ENCODE measurements at places on chromosomes 6 and 20.

- no peak for DNase-seq
Observed at GRCh38 chr6:137902699-137903098, 35.6 kb downstream of the TNFAIP3 start.

DNA sequence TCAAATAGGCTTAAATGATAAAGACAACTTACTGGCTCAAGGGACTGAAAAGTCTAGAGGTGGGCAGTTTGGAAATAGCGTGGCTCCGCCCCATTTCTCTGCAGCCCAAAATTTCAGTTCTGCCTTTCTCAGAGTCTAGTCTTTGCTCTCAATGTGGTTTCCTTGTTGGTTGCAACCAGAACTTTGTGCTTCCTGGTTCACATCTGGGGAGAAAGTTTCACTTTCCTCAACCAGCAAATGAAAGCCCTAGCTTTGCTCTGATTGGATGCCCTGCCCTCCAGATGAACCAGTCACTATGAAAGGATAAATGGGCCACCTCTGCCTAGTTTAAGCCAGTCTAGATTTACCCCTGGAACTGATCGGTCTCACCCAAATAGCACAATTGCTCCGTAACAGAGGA, 14.9 kb downstream of the SYCP2L start:
- DNase-seq, result no peak

GRCh38 chr6:85390775-85391174, 59.1 kb upstream of the NT5E start:
- DNase-seq, result no peak

DNA sequence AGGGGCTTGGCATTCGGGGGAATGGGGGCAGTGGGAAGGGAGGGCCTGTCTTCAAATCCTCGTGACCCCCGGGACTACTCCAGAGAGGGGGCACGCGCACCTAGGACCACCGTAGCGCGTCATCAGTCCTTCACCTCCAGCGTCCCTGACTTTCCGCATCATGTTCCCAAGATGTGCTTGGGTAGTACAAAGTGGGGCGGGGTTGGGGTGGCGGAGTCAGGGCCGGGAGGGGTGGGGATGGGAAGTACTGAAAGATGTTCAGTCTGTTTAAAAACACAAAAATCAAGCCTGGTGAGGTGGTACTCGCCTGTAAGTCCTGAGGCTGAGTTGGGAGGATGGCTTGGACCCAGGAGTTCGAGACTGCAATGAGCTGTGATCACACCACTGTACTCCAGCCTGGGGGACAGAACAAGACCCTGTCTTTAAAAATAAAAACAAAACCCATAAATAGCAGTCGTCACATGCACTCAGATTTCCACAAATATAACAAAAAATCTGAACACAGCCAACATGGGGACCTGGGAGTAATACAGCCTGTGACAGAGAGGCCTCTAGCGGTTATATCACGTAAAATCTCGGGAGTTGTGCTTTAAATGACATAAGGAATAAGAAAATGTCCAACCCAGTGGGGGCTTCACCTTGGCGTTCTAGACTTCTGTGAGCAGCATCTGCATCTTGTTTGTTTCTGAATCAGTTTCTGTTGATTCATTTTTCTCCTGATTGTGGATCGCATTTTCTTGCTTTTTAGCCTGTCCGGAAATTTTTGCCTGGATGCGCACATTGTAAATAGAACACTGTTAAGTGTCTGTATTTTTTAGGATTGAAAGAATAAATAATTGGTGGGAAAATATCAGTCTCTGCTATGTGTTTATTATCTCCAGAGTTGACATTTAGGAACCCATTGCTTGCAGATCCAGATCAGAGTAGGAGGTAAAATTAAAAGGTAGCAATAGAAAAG, 698 bp upstream of the LRP11 start:
- peak; percentile 84 for DNase-seq

DNA sequence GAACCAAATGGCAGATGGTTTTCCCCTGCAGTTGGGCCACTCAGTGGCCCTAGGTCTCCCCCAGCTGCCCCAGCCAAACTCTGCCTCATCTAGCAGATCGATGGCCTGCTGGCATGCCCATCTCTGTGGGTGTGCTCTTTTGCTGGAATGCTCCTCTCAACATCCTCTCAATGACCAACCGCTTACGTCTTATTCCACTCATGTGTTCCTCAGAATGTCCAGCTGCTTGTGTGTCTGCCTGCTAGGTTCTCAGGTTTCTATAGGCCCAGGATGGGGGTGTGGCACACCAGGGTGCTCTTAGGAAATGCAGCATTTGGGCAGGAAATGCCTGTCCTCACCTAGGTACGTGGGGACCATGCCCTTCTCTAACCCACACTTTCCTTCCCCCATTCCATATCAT, 509.9 kb upstream of the SYNCRIP start:
- DNase-seq, result no peak

GRCh38 chr6:20876036-20876435, 341.8 kb downstream of the CDKAL1 start:
- no peak for DNase-seq

DNA sequence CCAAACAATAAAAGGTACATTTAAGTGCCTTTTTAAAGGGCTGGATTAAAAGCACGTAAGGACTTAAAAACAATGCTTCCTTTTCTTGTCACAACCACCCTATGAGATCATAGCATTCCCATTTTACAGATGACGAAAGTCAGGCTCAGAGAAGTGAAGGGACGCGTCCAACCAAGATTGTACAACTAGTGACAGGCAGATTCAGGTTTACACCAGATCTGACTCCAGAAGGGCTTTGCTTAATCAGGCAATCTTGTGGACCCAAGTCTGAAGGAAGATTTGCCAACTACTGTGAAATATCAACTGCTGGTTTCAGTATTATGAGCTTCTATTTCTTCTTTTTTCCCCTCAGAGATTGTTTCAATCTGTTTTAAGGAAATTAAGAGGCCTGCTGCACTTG, 877 bp downstream of the ENPP4 start:
- DNase-seq, result no peak

DNA sequence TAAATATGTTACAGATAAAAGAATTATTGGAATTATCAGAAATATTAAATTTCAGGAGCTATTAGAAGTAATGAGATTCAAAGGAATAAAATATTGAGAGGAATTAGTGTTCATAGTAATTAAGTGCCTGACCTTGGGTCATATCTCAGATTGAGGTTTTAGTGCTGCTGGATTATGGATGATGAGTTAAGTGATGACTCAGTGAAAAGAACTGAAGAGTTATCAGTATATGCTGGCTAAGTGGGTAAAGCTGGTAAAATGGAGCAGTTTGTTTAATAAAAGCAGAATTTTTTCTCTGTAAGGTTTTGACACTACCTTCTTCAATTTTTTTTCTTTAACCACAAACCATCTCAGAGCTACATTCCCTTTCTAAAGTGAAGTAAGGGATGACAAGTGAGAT, 206.7 kb downstream of the MANEA start:
- DNase-seq, result no peak

GRCh38 chr6:44932651-44933091, 395.5 kb upstream of the RUNX2 start:
- DNase-seq, result no peak

DNA sequence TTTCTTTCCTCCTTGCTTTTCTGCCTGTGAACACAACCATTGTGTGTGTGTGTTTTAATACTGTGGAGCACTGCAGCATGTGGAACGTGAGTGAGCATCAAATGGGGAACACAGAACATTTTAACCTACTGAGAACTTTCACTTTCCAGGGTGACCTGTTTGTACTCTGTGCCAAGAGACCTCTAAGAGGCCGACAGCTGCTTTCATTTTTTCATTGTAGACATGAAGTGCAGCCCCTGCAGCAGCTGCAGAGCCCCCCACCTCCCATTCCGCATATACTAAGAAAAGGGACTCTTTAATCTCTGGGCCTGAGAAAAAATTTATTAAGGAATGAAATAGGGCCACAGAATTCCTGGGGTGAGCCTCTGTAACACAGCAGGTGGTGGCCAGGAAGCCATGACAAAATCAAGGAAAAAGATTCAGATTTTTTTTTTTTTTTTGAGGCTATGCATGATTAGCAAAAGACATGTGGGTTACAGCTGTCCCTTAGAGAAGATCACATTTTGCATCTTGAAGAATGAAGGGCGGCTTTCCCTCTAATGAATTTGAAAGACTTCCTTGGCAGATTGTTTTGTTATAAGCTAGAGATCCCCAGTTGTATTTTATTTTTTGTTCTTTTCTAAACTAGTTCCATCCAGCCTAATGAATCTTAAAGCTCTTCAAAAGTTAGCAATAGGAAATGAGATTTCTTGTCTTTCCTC, 503.4 kb downstream of the CD109 start:
- no peak for DNase-seq

DNA sequence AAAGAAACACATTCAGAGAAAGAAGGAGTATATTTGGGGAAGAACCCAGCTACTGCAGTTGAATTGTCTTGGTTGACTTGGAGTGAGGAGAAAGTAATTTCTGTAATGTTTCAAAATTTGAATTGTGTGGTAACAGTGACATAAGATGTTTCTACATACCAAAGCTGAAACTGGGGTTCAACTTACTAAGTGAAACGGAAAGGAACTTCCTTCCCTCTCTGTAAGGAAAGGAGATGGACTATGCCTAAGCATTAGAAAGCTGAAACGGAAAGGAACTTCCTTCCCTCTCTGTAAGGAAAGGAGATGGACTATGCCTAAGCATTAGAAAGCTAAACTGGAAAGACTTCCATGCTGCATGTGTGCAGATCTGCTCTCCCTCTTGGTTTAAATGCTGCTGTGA, 46.0 kb downstream of the HUS1B start:
- no peak for DNase-seq

DNA sequence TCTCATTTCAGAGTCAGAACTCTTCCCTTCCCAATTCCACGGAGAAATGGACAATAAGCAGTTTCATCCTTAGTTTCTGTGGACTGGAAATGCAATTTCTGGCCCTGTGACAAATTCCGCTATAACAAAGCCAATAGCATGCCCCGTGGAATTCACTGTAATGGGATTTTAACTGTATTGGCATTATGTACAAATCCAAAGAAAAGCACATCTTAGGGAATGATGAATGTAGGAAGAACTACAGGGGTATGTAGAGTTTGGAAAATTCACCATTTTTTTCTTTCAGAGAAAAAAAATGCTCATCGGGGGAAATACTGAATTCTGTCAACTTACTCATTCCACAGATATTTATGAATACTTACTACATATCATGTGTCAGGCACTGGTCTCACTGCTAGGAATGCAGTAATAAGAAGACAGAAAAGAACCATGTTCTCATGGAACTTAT, 43.5 kb downstream of the KIF6 start:
- DNase-seq, result no peak

- no peak for DNase-seq
Observed at GRCh38 chr20:64158346-64159285, 5.6 kb upstream of the MYT1 start.

- no peak for DNase-seq
Observed at GRCh38 chr6:118881440-118882313, 12.3 kb upstream of the ASF1A start.

- DNase-seq, result no peak
Observed at GRCh38 chr6:37919417-37920157, 100.1 kb downstream of the ZFAND3 start.

DNA sequence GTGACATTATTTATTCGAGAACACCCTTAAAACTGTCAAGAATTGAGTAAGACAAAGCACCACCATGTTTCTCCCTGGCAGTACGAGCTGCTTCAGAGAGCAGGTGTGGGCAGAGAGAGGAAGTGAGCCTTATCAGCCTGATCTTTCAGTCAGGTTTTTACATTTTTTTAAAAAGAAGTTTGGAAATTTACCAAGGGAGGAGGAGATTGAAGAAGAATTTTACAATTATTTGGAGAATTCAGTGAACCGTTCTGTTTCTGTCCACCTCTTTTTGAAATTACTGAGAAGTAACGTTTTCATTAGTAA, 75.5 kb downstream of the ZDHHC14 start:
- DNase-seq, result no peak

GRCh38 chr6:140857739-140858380, 1274.9 kb upstream of the GJE1 start:
- no peak for DNase-seq

- DNase-seq, result no peak
Observed at GRCh38 chr6:135358985-135359384, 138.6 kb downstream of the AHI1 start.

GRCh38 chr6:11209369-11209768, 23.1 kb downstream of the NEDD9 start:
- DNase-seq, result no peak

GRCh38 chr6:5995658-5995948, 11.1 kb downstream of the NRN1 start:
- DNase-seq, result no peak

DNA sequence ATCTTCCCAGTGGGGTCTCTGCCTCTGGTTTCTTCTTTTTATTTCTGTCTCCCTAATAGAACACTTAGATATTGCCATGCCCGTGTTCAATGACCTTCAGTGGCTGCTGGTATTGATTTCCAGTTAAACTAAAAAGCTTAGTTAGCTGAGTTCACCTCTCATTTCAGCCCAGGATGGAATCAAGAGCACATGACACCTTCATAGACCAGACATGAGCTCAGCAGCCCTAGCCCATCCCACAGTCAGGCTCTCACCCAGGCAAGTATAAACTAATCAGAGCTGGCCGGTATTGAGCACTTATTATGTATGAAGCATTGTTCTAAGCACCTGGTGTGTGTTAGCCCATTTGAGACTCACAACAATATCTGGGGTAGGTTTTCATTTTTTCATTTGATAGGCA, 33.7 kb upstream of the PLEKHG1 start:
- no peak for DNase-seq

DNA sequence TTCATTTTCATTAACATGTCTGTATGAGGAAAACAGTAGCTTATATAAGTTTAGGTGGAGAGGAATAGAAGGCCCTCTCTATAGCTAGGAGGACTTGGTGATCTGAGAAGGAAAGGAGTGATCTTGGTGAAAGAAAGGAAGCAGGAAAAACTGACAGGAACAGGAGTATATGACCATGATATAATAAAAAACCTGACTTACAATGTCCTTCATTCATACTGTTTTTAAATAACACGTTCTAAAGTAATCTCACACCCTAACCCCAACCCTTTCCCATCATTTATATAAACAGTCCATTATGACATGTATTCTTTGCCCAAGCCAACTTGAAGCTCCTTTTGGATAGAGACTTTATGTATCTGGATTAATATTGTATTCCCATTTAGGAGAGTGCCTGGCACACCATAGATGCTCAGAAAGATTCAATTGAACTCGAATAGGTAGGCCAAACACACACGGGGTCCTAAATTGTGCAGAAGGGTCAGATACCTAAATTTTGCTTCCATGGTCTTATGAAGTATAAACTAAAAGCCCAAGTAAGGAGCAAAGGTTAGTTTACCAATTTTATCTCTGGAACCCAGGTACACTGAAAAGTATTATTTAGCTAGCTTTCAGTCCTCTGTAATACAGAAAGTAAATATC, 75.9 kb downstream of the OR2B2 start:
- no peak for DNase-seq

GRCh38 chr20:846894-847278, 13.4 kb downstream of the FAM110A start:
- DNase-seq, result no peak

DNA sequence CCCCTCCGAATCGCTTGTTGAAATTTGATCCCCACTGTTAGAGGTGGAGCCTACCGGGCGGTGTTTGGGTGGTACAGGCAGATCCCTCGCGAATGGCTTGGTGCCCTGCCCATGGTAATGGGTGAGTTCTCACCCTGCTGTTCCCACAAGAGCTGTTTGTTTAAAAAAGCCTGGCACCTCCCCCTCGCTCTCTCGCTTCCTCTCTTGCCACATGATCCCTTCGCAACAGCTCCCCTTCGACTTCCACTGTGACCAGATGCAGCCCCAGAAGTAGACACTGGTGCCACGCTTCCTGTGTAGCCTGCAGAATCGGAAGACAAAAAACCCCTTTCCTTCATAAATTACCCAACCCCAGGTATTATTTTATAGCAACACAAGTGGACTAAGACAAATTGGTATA, 292.2 kb upstream of the QKI start:
- no peak for DNase-seq

- no peak for DNase-seq
Observed at GRCh38 chr6:5302995-5303622, 41.8 kb downstream of the FARS2 start.

All from NCI-H1694 treated with DMSO at 0.1 percent for 48 hours (cell line).